ENCODE measurements at places on chromosomes 1 and 21.

GRCh38 chr1:26122988-26123973 lies 11.7 kb downstream of the PDIK1L start:
- no peak for DNase-seq

- DNase-seq = no peak
Measured at GRCh38 chr1:158025576-158026230, 32.3 kb downstream of the KIRREL1 start.

GRCh38 chr1:153662269-153662668 lies 3.8 kb downstream of the SNAPIN start:
- DNase-seq = no peak

- DNase-seq = no peak
Measured at GRCh38 chr1:12201352-12202189, 28.3 kb upstream of the VPS13D start.

DNA sequence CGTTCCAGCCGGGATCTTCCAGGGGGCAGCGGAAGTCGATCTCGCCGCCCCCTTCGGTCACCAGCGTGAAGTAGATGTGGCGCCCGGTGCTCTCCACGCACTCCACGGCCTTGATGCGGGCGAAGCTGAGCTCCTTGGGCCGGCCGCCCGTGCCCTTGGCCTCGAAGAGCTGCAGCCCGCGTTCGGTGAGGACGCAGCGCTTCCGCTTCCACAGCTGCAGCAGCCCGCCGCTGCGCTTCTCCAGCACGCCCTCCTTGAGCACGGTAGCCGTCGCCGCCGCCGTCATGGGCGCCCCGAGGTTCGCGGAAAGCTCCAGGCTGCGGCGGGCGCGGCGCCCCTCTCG lies 516 bp downstream of the PHLDA3 start:
- DNase-seq = no peak

- no peak for DNase-seq
Measured at GRCh38 chr1:24765308-24765988, 20.2 kb downstream of the CLIC4 start.

DNA sequence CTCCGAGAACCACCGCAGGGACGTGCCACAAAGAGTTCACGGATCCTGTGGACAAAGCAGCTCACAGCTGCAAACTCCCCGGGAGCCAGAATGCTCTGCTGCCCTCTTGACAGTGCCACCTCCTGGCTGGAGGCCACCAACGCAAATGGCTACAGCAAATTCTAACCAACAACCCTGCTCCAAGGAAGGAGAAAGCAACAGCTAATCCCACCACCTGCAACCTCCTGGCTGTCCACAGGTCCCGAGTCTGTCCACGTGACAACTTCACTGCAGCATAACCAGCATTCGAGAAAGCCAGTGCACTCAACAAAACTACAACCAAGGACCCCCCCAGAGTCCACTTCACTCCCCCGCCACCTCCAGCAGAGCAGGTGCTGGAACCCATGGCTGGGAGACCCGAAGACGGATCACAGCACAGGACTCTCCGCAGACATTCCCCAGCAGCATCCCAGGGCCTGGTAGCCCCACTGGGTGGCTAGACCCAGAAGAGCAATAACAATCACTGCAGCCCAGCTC lies 17.3 kb downstream of the POFUT2 start:
- no peak for DNase-seq

- DNase-seq = no peak
Measured at GRCh38 chr1:245516284-245516759, 361.5 kb downstream of the KIF26B start.

DNA sequence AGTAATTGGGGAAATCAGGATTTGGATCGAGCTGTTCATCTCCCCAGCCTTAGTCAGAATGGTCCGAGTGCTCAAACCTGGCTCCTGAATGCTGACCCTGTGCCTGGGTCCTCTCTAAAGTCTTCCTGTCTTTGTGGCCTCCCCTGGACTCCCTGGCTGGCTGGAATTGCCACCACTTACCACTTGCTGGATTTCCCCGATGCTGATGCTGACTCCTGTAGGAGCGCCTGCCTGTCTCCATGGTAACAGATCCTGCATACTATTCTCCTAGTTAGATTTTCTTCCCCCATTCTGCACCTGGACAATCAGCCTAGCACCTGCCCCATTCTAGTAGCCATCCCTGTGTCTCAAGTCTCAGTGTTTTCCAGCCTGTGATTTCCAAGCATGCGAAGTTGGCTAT lies 382.2 kb upstream of the ESRRG start:
- DNase-seq = no peak

- DNase-seq = no peak
Measured at GRCh38 chr1:16938351-16939321, 16.9 kb downstream of the CROCC start.

DNA sequence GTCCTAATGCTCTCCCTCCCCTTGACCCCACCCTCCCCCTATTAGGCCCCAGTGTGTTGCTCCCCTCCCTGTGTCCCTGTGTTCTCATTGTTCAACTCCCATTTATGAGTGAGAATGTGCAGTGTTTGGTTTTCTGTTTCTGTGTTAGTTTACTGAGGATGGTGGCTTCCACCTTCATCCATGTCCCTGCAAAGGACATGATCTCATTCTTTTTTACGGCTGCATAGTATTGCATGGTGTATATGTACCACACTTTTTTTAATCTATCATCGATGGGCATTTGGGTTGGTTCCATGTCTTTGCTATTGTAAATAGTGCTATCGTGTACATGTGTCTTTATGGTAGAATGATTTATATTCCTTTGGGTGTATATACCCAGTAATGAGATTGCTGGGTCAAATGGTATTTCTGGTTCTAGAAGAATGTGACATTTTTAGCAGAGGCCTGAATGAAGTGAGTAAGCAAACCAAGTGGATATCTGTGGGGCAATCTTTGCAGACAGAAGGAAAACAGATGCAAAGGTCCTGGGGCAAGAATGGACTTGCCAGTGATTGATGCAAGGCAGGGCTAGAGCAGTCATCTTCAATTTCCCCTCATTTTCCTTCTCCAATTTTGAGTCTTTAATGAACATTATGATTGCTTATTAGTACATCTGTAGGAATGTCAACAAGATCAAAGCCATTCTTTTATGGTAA lies 50.2 kb downstream of the UBE4B start:
- no peak for DNase-seq

GRCh38 chr1:117049857-117050256 lies 10.3 kb upstream of the TTF2 start:
- no peak for DNase-seq

GRCh38 chr21:44589586-44590305 lies 2.6 kb downstream of the KRTAP10-6 start:
- DNase-seq = no peak

GRCh38 chr1:224637515-224637914 lies 21.4 kb downstream of the CNIH3 start:
- no peak for DNase-seq

DNA sequence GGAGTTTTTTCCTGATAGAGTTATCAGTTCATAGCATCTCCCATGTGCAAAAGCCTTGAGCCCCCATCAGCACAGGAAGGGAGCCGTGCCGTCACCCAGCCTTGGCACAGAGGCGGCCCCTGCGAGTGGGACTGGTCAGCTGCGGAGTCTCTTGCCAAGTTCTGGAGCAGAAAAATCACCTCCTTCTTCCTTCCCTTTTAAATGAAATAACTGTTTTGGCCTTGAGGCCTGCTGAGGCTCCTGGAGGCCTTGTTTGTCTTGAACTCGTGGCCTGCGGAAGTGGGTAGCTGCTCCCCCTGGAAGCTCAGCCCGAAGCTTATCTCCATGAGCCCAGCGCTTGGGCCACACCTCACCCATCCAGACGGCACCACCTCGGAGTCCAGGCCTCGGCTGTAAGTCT lies 145.7 kb upstream of the TMEM51 start:
- no peak for DNase-seq

- no peak for DNase-seq
Measured at GRCh38 chr1:65044411-65044810, 78.1 kb upstream of the JAK1 start.

GRCh38 chr1:37994886-37995566 lies 5.2 kb upstream of the SF3A3 start:
- DNase-seq = no peak

DNA sequence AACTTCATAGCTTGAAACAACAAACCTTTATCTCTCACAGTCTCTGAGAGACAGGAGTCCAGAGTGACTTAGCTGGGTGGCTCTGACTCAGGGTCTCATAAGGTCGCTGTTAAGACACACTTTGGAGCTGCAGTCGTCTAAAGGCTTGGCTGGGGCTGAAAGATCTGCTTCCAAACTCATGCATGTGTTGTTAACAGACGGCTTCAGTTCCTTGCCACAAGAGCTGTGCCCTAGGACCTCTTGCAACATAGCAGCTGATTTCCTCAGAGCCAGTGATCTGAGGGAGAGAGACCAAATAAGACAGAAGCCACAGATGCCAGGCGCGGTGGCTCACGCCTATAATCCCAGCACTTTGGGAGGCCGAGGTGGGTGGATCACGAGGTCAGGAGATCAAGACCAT lies 176.8 kb downstream of the DISC1 start:
- no peak for DNase-seq

- DNase-seq = no peak
Measured at GRCh38 chr1:11780380-11781147, 18.6 kb downstream of the C1orf167 start.

GRCh38 chr1:116066868-116067565 lies 44.2 kb upstream of the MAB21L3 start:
- no peak for DNase-seq

DNA sequence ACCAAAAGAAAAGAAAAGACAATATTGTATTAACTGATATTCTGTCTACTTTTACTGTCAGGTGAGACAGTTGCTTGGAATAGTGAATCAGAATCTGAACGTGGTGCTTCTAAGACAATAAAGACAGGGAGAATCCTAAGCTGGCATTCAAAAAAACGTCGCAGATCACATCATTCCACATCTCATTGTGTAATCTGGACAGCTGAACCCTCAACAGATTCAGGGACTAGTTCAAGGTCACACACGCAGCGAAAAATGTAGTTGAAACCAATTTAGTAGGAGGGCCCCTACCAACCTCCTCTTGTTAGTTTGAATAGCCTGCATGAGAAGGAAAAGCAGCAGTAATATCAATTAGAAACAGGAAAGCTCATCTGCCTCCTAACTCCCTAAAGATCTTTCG lies 46.4 kb upstream of the KRTAP19-8 start:
- DNase-seq = no peak

- no peak for DNase-seq
Measured at GRCh38 chr1:196376630-196377328, 231.5 kb downstream of the KCNT2 start.

DNA sequence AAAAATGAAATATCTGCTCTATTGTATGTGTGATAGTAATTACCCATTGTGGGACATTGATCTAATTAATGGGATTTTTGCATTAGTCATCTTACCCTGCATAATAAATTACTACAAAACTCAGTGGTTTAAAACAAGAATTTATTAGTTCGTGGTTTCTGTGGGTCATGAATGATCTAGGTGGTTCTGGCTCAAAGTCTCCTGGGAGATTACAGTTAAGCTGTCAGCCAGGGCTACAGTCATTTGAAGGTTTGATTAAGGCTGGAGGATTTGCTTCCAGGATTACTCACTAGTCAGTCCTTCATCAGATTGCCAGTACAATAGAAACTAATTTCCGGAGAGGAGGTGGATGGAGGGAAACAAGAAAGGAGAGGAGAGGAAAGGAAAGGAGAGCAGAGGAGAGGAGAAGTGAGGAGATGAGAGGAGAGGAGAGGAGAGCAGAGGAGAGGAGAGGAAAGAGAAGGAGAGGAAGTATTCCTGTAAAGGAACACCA lies 60.4 kb upstream of the TNFSF4 start:
- DNase-seq = no peak

DNA sequence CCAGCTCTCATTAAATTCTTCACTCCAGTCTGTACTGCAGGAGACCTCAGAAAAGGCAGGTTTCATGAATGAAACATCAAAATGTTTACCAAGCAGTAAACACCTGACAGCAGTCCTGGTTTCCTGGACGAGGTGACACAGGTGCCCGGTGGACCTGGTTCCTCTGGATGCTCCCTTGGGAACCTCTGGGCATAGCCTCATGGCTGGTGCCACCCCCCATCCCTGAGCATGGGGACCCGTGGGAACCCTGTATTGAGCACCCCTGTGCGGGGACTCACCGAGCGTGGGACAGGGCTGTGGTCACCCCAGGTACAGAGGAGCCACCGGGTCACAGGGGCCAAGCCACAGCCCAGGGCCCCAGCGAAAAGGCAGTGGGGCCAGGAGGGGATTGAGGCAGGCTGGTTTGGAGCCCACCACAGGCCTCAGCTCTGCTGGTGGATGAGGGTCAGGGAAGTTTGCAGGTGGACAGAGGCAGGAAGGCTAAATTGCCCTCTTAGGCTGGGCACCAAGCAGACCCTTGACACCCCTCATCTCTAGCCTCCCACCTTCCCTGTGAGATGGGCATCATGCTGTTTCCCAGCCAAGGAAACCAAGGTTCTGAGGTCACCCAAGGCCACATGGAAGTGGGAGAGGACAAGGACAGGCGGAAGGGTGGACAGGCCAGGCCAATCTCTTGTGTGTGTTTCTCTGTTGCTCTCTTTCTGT lies 158.4 kb downstream of the PTPRU start:
- DNase-seq = no peak

- DNase-seq = no peak
Measured at GRCh38 chr1:192601567-192601966, 26.0 kb downstream of the RGS1 start.

DNA sequence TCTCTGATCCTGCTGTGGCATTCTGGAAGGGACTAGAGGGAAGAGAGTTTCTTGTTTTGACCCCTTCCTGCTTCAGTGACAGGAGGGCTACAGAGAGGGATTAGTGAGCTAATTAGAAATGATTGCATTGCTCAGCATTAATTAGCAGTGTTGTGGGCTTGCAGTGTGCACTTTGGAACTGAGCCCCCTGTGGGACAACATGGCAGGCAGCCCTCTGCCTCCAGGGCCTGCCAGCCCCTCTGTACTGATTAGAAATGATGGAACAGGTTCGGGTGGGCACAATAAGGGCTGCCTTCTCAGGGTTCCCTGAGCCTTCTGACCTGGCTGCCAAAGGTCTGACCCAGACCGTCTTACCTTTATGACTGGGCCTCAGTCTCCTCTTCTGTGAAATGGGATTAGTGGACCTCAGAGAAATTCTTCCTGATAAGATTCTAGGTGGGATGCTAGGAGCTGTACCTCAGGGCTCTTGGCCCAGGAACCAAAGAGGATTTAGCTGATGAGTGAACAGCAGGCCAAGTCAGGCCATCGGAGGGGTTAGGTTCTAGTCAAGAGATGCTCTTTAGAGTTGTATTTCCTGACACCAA lies 39.6 kb downstream of the TMEM53 start:
- no peak for DNase-seq

GRCh38 chr21:42433946-42434551 lies 30.3 kb downstream of the UBASH3A start:
- DNase-seq = no peak
